Activated gamma-delta T cell (primary cell): ENCODE measurements at places on chromosomes 13 and 19.
A peak's percentile ranks its signal among the peaks of the same experiment; 100 is the strongest.

GRCh38 chr13:106274551-106275203, 260.8 kb downstream of the EFNB2 start:
- no peak for DNase-seq

DNA sequence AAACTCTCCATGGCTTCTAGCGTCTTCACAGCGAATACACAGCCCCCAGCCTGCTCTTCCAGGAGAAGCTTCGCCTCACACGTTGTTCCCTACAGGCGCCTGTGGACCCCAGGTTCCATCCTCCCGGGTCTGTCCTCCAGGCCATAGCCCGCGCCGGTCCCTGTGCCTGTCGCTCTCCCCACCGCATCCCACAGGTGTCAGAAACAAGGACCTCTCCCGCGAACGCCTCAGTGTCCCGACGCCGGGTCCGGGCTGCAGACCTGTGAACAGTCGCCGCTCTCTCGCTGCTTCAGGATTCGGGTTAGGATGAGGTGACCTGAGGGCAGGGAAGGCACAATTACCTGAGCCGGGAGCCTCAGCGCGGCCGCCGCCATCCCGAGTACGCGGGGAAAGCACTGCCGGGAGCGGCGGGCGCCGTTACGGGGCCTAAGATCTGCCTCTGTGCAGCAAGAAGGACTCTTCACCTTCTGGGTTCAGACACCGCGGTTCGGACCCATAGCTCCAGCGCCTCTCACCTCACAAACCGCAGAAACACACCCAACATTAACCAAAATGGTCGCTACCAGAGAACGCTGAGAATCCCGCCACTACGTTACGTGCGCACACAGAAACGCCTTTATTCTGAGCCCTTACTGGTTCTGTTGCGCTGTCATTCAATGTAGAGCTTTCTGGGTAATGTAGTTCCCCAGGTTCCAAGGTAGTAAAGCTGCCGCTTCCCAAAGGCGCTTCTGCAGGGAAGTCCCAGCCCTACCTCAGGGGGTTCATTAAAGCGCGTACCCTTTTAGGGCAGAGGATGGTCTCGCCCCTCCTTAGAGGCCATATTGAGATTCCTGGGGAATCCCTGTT, at the start of gene ZNF418:
Gene ZNF418 (minus strand): TSS at position 583 of the 846 bp plus-strand sequence. CDS start 1,580 bp downstream, outside the sequence.
- no peak for DNase-seq

DNA sequence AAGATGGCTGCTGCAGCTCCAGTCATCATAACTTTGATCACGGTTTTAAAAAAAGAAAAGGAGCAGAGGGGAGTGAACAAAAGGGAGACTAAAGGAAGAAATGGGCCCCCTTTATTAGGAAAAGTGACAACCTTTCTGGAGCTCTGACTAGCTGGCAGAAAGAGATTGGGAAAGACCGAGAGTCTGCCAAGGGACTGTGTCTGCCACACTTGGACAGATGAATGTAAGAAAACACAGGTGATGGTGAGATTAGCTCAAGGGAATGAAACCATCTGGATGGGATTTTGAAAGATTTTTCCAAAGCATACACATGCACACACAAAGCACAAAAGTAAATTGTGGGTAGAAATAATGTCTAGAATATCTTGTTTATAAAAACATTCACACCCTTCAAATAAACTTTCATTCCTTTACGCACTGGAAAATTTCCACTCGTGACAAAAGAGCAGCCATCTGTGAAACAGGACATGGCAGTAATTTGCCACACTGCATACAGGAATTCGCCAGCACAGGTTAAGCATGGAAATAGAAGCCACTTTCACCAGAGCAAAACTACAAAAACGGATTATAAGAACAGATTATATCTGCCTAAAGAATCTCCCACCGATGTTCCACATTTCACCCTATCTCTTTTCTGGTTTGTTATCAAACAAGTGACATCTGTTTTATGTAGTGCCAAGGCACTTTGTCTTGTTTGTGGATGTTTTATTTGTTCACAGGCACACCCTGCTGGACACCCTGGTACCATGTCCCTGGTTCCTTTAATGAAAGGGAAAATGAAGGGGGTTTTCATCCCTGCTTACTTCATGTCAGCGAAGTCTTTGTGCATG, 819.5 kb downstream of the DIAPH3 start:
- no peak for DNase-seq

DNA sequence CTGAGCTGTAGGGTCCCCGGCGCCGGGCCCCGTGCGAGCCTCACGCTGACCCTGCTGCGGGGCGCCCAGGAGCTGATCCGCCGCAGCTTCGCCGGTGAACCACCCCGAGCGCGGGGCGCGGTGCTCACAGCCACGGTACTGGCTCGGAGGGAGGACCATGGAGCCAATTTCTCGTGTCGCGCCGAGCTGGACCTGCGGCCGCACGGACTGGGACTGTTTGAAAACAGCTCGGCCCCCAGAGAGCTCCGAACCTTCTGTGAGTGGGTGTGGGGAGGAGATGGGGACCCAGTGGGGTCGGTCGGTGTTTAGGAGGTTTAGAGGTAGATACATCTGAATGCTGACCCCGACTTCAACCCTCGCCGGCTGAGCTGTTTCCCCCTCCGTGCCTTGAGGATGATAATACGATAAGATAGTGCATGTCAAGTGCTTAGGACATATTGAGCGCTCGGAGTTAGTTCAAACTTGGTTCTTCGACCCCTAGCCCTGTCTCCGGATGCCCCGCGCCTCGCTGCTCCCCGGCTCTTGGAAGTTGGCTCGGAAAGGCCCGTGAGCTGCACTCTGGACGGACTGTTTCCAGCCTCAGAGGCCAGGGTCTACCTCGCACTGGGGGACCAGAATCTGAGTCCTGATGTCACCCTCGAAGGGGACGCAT, 1.9 kb downstream of the ICAM5 start:
- DNase-seq: no peak

- DNase-seq: no peak
These were observed 814.5 kb upstream of the MIR17HG start for GRCh38 chr13:90532861-90533492.

DNA sequence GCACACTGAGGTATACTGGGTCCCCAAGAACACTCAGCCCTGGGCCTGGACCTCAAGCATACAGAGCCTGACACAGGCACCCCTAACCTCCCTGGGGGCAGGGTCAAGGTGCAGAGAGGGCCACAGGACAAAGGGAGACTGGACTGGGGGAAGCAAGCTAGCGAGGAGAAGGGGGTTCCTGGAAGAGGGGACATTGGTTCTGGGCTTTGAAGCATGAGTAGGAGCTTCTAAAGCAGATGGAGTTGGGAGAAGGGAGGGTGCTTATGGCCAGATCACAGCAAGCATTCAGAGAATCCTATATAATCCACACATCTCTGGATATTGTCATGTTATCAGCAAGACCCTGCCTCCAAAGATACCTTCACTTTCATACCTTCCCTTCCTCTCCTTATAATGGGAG, 3.2 kb downstream of the CIB3 start:
- DNase-seq: no peak

DNA sequence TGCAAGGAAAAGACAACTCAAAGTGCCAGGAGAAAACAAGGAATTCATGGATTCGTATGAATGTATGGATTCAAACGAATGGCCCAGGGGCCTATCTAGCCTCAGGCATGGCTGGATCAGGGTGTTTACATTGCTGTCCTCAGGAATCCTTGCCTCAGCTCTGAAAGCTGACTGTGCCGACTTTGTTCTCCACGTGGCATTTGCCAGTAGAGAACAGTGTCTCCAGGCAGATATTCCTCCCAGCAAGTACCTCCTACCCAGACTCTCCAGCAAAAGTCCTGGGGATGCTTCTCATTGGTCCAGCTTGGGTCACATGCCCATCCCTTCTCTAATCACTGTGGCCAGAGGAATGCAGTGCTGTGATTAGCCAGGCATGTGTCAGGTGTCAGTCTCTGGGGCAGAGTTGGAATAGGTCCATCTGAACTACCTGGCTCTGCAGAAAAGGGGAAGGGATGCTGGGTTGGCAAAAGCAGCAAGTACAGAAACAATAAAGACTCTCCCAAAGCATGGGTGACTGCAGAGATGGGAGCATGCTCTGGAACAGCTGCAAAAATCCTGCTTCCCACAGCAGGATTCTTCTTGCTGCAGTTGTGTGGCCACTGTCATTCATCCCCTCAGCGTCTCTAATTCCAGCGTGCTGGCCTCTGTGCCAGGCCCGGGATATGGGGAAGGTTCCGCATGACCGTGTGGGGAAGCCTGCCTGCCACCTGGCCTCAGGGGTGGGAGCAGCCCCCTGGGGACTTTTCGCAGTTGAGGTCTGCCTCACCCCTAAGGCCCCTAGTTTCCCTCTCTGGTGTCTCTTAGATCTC, 30.0 kb downstream of the CCNE1 start:
- DNase-seq: no peak

DNA sequence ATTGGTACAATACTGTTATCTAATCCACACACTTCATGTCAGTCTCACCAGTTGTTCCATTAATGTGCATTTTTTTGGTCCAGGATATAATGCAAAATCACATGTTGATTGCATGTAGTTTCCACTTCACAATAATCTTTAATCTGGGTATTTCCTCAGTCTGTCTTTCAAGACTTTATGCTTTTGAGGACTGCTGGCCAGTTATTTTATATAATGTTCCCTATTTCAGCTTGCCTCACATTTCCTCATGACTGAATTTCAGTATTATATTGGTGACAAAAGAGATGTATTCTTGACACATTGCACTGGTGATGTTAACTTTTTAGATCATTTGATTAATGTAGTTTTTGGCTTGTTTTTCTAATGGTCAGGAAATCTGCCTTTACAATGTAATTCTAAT, 368.3 kb downstream of the IRS2 start:
- no peak for DNase-seq

- peak; percentile 23 for DNase-seq
These were observed 3.5 kb downstream of the IRS2 start for GRCh38 chr13:109782823-109783431.

- DNase-seq: no peak
These were observed 846 bp upstream of the PRKACA start for GRCh38 chr19:14118165-14119051.

DNA sequence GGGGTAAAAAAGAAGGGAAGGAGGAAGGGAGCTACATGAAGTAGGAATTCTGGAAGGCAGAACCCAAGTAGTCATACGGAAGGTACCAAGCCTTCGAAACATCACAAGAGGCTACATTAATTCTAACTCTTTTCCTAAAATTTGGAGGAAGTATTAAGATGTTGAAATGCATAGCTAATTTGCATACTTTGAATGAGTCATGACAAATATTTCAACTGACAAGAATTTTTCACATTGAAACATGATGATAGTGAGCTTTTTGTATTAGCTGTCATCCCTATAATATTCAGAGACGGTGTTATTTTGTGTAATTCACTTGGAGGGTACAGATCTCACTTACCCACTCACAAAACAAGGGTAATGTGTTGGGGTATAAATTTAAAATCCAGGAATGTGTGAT, 9.1 kb upstream of the ACOD1 start:
- DNase-seq: no peak

- no peak for DNase-seq
These were observed 54.3 kb downstream of the SLAIN1 start for GRCh38 chr13:77751513-77752456.

GRCh38 chr19:49128545-49129237, 9.3 kb downstream of the PPFIA3 start:
- no peak for DNase-seq
